ENCODE measurements at places on chromosomes 7 and 10.

GRCh38 chr7:128162666-128163065 lies 78.4 kb upstream of the LEP start:
- no peak for DNase-seq

DNA sequence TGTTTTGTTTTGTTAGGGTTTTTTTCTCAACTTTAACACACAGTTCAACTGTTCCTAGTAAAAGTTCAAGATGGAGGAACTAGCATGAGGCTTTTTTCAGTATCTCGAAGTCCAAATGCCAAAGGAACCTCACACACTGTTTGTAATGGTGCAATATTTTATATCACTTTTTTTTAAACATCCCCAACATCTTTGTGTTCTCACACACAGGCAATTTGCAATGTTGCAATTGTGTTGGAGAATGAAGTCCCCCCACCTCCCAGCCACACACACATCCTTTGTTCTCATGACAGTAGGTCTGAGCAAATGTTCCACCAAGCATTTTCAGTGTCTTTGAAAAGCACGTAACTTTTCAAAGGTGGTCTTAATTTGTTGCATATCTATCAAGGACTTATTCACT lies 120.9 kb downstream of the TWIST1 start:
- DNase-seq: no peak

DNA sequence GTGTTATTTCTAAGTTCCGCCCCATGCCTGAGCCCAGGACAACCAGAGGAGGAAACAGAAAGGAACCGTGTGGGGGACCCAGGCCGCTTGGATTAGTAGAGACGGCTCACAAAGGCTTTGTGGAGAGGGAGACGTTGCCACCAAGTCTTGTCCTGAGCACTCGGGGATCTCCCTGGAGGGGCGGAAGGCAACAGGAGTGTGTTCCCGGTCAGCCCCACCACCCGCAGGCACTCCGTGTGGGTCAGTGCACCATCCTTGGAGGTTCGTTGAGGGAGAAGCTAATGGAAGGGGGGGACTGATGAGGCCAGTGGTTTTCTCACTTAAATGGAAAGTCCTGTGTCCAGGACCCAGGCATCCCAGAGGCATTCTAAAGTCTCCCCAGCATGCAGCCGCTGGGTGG lies 26.7 kb upstream of the EN2 start:
- no peak for DNase-seq

- no peak for DNase-seq
Observed at GRCh38 chr7:50592940-50593339, 27.7 kb upstream of the DDC start.

- DNase-seq: no peak
Observed at GRCh38 chr10:75495434-75496190, 64.2 kb downstream of the LRMDA start.

- DNase-seq: no peak
Observed at GRCh38 chr7:55508221-55509011, 63.9 kb downstream of the VOPP1 start.

All from activated CD4-positive, CD25-positive, alpha-beta regulatory T cell treated with anti-CD3 and anti-CD28 coated beads, Interleukin-2, amount 50 U/mL, for 16 hours (primary cell).